Iris pigment epithelial cell (primary cell): ENCODE measurements at places on chromosomes 11 and 22.

- DNase-seq, result peak; percentile 56
These were observed 10.4 kb upstream of the SUN2 start for GRCh38 chr22:38766076-38766777.

DNA sequence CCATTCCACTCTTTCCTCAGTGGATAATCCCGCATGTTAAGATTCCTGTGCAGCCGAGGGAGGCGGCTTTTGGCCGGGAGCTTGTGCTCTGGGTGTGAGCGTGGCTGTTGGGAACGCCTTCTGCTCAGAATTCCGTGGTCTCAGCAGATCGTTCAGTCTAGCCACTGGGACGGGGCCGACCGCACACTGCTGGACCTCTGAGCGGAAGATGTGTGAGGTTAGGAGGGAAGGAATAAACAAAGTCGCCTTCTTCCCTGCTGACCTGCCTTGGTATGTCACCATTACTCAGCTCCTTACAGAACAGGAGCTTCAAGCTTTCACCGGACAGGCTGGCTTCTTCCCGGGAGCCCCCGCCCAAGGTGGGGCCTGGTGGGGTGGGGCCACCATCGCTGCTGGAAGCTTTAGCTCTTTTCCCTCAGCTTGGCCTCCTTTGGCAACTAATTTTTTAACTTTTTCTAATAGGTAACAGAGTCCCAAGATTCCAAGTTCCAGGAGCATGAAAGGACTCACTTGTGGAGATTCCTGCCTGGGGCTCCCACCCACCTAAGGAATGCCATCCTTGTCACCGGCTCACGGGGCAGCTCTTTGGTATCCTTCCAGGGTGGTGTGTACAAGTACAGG lies 22.5 kb upstream of the SEPTIN5 start:
- peak; percentile 68 for DNase-seq

DNA sequence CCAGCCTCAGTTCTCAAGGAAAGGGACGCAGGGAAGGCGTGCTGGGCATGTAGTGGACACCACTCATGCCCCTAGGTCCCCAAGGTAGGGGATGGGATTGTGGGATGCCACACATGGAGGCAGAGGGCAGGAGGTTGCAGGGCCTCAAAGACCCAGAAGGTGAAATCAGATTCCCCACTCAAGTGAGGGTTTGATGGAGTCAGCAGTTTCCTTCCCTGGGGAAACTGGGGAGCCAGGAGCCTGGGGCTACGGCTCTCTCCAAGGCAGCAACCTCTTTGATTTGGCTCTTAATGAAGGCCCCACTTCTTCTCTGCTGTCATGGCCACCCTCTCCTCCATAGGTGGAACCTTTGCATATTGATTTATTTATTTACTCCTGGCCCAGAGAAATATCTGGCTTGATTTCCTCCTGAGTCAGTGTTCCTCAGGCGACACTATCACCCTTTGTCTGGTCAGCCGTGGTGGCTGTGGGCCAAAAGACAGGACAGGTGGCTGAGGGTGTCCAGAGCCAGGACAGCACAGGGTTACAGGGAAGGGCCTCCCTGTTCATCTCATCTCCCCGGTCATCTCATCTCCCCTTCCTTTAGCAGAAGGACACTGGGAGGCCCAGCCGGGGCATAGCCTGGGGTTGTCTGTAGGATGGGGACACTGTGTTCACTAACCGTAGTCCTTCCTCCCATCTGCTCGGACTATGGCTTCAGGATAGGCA lies 9.6 kb downstream of the GNAZ start:
- DNase-seq, result no peak

GRCh38 chr22:46178755-46179505 lies 28.6 kb downstream of the PPARA start:
- DNase-seq, result peak; percentile 50

GRCh38 chr11:71181566-71181965 lies 70.8 kb downstream of the SHANK2 start:
- no peak for DNase-seq

DNA sequence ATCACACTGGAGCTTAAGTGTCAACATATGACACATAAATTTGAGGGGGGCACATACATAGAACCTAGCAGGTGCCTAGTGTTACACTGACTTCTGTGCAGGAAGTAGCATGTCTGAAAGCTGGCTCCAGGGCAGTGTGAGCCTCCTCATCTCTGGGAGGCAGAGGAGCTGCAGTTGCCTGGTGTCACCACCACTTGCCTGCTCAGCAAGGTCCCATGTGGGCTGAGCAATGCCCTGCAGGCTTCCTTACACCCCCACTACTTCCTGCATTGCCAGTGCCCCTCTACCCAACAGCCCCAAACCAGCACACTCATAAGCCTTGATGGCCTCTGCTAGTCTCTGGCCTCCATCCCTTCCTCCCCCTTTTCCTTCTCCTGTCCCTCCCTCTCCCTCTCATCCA lies 165.8 kb downstream of the BUD13 start:
- no peak for DNase-seq

GRCh38 chr22:21012446-21013407 lies 2.2 kb upstream of the P2RX6 start:
- DNase-seq, result no peak

DNA sequence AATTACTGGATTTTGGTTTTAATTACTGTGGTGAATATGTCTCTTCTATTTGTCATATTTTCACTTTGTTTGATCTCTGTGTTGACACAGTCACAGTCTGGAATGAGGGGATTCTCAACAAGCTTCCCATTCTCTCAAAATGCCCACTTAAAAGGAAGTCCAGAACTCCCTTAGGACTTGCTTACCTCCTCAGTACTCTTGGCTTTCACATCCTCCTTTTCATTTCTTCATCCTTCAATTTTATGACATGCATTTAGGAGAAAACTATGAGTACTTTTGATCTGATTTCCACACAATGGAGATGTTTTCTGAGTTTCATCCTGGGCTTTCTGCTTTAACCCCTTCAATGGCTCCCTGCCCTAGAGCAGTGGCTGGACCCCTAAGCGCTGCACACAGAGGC lies 49.3 kb upstream of the FLI1 start:
- DNase-seq, result no peak

GRCh38 chr11:121950160-121950559 lies 165.9 kb downstream of the BLID start:
- no peak for DNase-seq

GRCh38 chr22:36331306-36331911 lies 56.4 kb downstream of the MYH9 start:
- peak; percentile 95 for DNase-seq

GRCh38 chr22:19018256-19018655 lies 82.2 kb upstream of the PRODH start:
- no peak for DNase-seq

DNA sequence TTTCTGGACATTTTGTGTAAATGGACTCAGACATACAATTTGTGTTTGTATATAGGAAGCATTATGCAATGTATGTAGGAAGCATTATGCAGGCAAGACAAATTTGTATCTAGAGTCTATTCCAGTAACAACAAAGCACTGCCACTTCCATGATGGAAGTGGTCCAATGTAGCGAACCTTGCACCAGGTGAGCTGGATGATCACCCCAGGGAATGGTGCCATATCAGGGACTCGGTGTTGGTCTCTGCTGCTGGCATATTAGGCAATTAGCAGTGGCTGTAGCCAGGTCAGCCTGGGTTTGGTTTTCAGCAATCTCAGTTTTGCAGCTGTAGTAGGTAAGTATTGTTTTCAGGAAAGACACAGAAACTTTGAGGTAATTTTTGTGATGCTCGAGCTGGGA lies 12.8 kb downstream of the ZFP91 start:
- no peak for DNase-seq

DNA sequence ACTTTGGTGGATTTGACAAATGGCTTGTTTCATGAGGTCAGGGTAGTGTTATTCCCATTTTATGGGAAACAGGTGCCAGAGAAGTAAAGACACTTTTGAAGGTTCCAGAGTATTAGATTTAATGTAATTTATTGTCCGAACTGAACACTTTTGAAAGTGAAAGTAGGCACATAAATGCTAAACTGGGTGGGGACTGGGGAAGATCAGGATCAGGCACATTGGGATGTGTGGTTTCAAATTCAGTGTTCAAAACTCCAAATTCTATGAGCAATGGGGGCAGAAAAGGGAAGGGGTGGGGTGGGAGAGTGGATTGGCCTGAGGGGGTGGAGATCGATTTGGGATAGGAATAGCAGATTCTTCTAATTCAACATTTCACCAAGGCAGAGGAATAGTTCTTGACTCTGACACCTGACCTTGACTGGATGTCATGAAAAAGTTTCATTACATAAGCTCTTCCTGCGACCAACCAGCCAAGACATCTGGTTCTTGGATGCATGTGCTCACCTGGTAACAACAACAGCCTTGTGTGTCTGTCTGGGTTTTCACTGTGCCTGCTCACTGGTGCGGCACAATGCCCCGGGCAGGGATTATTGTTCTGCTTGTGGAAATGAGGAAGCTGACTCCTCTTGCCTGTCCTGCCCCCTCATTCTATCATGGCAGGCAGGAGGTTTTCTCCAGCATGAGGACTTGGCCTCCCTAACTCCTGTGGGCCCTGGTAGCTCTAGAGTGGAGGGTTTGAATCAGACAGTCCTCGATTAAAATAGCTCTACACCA lies 10.8 kb downstream of the PPFIBP2 start:
- DNase-seq, result no peak

DNA sequence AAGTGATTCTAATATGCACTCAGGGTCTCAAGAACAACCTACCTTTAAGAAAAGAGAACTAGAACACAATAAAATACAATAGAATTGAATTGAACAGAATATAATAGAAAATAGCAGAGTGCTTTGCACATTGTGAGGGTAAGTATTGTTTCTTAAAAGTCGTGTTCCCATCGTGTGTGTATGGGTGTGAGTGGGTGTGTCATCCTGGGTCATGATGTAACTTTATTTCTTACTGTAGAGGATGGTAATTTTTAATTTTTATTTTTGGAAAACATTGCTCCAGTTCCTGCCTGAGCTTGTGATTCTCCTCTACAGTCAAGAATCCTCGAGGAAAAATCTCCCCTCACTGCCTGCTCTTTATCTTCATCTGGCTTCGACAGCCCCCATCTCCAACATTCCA lies 75.7 kb upstream of the CSNK2A3 start:
- no peak for DNase-seq

- DNase-seq, result no peak
These were observed 33.4 kb downstream of the STIM1 start for GRCh38 chr11:3888876-3889275.

DNA sequence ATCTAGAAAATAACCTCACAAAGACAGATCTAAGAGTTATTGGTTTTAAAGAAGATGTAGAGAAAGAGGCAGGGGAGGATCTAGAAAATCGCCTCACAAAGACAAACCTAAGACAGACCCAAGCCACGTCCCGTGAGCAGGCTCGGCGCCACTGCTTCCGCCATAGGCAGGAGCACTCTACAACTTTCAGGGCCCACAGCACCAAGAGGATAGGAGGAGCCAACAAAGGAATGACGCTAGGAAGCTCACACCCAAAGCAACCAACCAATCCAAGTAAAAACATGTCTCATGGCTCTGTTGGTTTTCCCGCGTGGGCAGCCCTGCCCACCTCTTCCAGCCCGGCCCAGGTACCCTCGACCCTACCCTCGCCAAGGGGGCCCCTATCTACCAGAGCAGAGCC lies 4167.4 kb upstream of the OR11H1 start:
- no peak for DNase-seq

DNA sequence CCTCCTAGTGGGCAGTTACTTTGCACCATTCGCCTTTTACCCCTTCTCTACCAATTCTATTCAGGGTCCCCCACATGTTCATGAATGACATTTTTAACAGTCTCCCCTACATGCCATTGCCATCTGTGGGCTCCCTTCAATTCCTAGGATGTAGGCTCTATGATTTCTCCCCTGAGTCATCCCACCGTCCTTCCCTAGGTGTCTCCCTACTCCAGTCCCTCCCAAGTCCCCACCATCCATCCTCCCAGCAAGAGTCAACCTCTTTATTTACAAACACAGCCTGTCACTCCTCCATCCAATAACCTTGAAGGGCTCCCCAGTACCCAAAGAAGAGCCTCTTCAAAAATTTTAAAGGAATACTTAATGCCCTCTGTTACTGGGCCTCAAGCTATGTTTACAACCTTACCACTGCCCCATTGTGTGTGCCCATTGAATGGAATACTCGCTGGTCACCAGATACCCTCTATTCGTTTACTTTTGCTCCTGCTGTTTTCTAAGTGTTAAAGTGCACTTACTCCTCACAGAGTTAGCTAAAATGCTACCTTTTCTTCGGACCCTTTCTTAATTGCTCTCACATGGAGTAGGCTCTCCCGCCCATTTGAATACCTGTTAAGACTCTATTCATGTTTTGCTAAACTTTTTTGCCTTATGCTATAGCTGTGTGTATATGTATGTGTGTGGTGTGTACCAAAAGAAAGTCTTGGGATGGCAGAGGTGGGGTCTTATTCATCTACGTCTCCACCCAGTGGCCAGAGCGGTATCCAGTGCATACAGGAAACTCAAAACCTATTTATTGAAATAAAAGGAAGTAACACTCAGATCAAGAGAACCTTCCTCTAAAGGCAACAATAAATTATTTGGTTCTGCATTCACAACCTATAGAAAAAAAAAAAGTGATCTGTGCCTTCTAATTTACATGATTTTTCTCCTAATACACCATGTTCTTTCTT lies 235.8 kb upstream of the CCDC90B start:
- DNase-seq, result peak; percentile 34

DNA sequence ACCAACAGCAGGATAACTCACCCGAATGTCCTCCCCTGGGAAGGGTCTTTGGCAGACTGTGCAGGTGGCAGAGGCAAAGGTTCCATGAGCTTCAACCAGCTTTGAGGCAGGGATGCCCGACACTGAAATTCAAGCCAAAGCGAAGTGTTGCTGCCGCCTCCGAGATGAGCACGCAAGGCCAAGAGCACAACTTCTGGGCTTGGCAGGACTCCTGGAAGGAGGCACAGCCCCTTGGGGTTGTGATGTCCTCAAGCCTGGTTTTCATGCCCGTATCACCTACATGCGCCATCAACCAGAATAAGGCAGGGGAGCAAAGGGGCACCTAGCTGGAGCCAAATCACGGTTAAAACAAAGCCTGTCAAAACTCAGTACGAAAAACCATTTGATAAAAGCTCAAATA lies 5.7 kb downstream of the SIRT3 start:
- no peak for DNase-seq

- no peak for DNase-seq
These were observed 635 bp downstream of the C11orf21 start for GRCh38 chr11:2300936-2301630.

DNA sequence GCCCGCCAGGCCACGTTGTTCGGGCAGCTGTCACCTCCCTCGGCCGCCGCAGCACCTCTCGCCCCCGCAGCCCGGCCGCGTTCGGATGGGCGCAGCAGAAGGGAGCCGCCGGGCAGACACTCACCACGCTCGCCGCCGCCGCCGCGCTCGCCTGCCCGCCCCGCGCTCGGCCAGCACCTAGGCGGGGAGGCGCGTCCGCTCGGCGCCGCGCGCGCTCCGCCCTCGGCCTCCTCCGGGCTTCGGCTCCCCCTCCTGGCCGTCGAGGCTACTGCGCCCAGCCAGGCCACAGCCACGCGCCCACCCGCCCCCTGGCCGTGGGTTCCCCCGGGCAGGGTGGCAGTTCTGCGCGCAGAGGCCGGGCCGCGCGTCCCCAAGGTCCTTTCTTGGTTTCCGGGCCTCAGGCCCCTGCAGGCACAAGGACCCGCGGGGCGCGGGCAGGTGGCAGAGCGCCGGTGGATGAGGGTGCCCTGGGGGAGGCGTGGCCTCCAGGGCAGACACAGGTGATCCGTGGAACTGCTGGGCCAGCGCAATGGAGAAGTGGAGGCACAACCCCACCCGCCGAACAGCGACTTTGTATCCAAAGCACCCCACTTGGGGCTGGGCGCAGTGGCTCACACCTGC lies at the start of gene SLC25A22:
Gene SLC25A22, minus strand, starts transcription at position 189 of the 621 bp plus-strand sequence. CDS start 3,275 bp downstream, outside the sequence.
- peak; percentile 78 for DNase-seq

GRCh38 chr22:44549701-44550100 lies 51.7 kb upstream of the RTL6 start:
- no peak for DNase-seq

GRCh38 chr11:73239571-73240189 lies 21.6 kb downstream of the P2RY2 start:
- no peak for DNase-seq
